ENCODE measurements at places on chromosomes 11 and 22.

GRCh38 chr11:118434123-118434552, 2.2 kb upstream of the KMT2A start:
- DNase-seq = no peak

GRCh38 chr11:76156971-76157427, 49.3 kb downstream of the WNT11 start:
- DNase-seq = no peak

DNA sequence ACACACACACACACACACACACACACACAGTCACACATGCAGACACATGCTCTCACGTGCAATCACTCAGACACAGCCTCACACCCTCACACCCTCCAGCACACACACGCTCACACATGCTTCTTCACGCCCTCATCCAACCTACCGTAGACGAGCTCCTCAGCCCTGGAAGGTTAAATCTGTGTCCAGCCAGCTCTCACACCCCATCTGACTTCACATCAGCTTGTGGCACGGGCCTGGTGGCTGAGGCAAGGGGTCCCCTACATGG, 1.3 kb upstream of the SCUBE1 start:
- no peak for DNase-seq

DNA sequence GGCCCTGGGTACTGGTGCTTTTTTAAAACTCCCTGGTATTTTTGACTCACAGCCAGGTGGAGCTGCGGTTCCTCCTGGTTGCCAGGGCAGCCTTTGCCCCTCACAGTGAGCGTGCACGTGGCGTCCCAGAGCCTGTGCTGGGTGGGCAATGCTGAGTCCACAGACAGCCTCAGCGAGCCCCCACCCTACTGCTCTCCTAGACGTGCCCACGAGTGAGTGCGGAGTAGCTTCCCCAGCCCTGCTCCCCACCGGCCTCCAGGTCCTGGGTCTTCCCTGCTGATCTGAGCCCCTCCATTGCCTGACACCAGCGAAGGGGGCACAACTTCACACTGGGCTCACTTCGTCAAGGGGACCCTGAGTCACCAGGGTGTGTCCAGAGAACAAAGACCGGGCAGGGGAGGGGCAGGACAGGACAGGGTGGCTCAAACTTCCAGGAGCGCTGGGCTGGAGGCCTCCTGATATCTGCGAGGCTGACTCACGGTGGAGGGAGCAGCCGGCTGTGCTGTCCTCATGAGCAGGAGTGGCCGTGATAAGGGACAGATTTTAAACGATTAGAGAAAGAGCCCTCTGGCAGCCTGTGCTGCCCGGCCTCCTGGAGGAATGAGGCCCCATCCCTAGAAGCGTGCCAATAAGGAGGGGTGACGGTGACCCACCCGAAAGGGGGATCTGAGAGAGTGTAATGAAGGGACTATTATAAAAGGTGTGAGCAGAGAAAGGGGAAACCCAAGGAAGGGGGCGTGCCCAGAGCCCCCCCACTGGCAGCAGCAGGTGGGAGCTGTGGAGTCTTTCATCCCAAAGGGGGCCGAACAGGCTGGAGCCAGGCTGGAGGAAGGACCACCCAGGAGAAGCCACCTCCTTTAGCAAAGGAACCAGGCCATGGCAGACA, 129.3 kb upstream of the FGF3 start:
- DNase-seq = no peak

DNA sequence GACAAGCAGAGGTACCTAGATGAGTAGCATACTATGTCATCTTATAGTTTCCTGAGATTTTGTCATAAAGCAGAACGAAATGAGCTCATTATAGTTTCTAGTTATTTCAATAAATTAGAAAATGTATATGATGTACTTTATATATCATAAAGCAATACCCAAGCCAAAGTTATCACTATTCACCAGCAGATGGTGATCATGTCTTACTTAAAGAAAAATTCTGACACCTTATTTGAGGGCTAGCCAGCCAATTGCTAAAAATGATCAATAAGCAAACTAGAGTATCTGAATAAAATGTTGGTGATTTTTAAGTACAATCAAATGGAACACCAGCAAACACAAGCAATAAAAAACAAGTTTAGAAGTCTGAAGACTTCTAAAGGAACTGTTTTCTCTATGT, 44.1 kb downstream of the RSF1 start:
- DNase-seq = no peak

DNA sequence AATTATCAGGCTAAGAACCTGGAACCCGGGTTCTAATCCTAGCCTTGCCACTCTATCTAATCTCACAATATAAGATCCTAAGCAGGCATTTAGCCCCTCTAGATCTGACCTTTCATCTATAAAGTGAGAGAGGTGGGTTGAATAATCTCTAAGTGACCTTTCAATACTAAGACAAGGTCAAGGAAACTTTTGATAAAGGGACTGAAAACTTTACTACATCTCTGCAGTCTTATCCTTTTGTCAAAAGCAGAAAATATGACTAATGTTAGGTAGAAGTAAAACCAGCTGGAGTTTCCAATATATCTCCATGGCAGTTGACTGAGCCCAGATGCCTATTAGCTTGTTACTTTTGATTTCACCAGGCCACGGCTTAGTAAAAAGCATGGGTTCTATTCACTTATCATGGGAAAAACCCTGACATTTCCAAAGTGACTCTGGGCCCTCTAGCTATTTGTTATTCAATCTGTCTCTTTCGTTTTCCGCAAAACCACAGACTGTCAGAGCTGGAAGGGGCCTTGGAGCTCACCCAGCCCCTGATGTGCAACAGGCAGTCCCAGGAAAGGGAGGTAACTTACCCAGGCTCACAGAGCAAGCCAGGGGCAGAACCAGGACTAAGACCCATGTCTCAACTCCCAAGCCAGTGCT, 75.8 kb downstream of the RAB30 start:
- DNase-seq = peak; percentile 45

GRCh38 chr11:80136991-80137390, 696.2 kb upstream of the TENM4 start:
- DNase-seq = no peak

- DNase-seq = no peak
These were observed 861.2 kb downstream of the OPCML start for GRCh38 chr11:132670921-132671675.

- no peak for DNase-seq
These were observed 6.6 kb upstream of the KRTAP5-6 start for GRCh38 chr11:1690167-1691025.

DNA sequence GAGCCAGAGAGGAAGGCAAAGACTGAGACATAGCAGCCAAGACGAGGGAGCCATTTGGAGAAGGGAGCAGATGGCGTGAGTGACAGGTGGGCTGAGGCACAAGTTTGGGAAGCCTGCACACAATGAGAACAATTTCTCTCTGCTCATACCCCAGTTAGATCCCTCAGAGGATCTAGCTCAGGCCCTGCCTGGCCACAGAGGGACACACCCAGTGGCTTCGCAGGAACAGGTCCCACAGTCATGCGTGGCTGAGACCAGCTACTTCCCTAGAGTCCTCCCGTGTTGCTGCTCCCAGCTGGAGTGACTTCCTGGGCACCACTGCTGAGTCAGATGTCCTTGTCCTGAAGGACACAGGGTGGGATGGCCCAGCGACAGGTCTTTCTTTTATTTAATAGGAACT, 33.4 kb upstream of the LYVE1 start:
- DNase-seq = no peak

- peak; percentile 12 for DNase-seq
These were observed 102.0 kb downstream of the INSC start for GRCh38 chr11:15216678-15217077.

DNA sequence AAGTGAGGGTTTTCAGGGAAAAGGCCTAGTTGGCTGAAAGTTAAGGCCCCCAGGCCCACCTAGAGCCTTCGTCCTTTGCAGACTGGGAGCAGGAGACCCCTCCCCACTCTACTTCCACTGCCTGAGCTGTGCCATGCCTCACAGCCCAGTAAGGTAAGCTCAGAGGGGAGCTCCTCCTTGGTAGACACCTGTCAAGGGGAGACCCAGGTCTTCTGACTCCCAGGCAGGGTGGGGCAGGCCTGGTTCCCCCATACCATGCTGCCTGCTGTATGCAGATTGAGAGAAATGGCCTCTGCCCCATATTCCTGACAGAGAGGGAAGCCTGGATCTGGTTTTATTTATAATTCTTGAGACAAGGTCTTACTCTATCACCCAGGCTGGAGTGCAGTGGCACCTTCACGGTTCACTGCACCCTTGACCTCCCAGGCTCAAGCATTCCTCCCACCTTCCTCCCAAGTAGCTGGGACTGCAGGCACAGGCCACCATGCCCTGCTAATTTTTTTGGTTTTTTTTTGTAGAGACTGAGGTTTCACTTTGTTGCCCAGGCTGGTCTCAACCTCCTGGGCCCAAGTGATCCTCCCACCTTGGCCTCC, 697 bp downstream of the RAB36 start:
- DNase-seq = no peak

- no peak for DNase-seq
These were observed 7.0 kb downstream of the OR51B5 start for GRCh38 chr11:5336331-5336730.

DNA sequence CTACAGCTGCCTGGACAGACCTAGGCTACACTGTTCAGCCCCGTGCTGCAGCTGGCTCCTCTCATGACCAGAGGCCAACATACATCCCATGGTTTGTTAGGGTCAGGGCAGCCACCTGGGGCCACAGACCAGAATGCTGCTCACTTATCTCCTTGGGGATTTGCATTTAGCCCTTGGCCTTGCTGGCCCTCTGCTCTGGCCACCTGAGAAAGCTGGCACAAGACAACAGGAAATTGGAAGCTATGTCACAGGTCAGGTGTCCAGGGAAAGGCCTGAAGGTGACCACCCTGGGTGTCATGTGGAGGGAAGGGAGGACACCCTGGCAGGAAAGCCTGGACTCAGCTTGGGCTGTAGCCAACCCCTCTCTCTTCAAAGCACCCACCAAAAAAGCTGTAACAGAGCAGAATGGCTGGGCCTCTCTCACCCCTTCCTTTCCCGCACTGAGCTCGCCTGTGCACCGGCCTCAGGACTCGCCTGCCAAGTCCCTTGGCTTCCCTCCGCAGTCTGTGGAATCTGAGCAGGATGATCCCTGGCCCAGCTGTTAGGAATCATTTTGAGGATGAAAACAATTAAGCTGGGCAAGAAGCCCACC, 86.3 kb downstream of the SNX19 start:
- DNase-seq = no peak

- no peak for DNase-seq
These were observed 175.7 kb upstream of the CADM1 start for GRCh38 chr11:115679945-115680344.

Data from stimulated activated CD4-positive, alpha-beta T cell treated with anti-CD3 and anti-CD28 coated beads, Interleukin-15, amount 100 ng/mL, for 24 hours (primary cell).